GM10248 (cell line): ENCODE measurements at places on chromosomes 3 and 15.

DNA sequence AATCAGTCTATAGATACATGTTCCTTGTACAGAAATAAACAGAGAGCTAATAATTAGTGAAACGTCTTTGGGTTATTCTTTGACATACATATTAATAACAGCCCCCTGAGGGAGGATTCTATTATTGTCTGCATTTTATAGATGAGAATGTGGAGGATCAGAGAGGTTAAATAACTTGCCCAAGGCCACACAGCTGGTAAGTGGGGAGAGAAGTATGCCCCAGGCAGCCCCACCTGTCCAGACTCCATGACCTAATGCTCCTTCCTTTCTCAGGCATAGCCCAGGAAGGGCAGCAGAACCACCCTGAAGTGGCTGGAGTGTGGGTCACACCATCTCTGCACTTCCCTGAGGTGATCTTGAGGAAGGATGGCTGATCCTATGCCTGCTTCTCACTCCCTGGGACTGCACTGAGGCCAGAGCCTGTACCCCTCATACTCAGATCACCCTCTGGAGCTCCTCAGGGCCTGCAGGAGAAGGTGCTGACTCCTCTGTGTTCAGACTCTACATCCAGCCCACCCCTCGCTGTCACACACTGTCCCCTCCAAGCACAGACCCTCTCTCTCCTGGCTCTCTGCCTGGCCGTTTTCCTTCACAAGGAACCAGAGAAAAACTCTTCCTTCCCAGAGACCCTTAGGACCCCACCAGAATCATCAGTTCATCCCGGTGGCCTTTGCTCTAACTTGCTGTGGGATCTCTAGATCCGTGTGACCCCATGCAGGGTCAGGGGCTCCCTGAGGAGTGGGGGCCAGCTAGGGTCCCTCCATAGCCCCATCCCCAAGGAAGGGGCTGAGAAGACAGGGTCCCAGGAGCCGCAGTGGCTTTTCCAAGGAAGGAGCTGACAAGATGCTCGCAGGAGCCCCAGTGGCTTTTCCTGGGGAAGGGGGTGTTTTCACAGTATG lies 4.4 kb upstream of the HHATL start:
- DNase-seq = no peak

GRCh38 chr15:89442671-89443307 lies 53.6 kb downstream of the RHCG start:
- peak; percentile 82 for DNase-seq

- DNase-seq = peak; percentile 76
Observed at GRCh38 chr15:64044300-64045100, 1.8 kb downstream of the DAPK2 start.

GRCh38 chr3:87691109-87691508 lies 367.7 kb downstream of the CGGBP1 start:
- DNase-seq = no peak

- peak; percentile 52 for DNase-seq
Observed at GRCh38 chr15:98904544-98904943, 103.0 kb downstream of the PGPEP1L start.

- no peak for DNase-seq
Observed at GRCh38 chr3:128575777-128576176, 74.8 kb downstream of the RPN1 start.

DNA sequence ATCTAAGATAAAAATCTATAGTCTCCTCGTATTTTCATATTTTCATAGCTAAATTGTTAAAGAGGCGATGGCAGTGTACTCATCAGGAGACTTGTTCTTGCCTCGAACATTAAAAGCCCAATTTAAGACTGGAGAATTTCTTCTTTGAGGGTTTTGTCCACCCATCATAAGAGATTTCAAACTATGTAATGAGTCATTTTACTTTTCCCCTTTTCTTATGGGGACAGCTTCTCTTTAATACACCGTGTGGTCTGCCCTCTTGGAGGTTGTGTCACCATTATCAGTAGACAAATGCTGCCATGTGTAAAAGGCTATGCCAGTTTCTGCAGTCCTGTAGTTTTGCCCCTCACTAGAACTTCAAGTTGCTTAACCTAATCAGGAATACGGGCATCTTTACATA lies 16.9 kb downstream of the TGFBR2 start:
- DNase-seq = no peak

GRCh38 chr3:58051196-58051595 lies 43.0 kb downstream of the FLNB start:
- no peak for DNase-seq

- DNase-seq = no peak
Observed at GRCh38 chr3:14162178-14162577, 16.2 kb downstream of the XPC start.

DNA sequence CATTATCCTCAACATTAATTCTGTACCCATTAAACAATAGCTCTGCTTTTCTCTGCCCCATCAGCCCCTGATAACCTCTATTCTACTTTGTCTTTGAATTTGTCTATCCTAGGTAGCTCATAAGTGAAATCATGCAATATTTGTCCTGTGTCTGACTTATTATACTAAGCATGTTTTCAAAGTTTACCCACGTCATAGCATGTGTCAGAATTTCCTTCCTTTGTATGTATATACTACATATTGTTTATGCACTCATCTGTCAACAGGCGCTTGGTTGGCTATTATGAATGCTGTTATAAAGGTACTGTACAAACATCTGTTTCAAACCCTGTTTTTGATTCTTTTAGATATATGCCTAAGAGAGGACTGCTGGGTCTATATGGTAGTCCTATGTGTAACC lies 18.2 kb downstream of the CSNK1G1 start:
- DNase-seq = no peak
